Activated T-helper 1 cell treated with Interleukin-2 at 50 U/mL for 16 hours (primary cell): ENCODE measurements at places on chromosomes 3 and 15.

- no peak for DNase-seq
Measured at GRCh38 chr3:9072667-9073009, 109.4 kb upstream of the RAD18 start.

DNA sequence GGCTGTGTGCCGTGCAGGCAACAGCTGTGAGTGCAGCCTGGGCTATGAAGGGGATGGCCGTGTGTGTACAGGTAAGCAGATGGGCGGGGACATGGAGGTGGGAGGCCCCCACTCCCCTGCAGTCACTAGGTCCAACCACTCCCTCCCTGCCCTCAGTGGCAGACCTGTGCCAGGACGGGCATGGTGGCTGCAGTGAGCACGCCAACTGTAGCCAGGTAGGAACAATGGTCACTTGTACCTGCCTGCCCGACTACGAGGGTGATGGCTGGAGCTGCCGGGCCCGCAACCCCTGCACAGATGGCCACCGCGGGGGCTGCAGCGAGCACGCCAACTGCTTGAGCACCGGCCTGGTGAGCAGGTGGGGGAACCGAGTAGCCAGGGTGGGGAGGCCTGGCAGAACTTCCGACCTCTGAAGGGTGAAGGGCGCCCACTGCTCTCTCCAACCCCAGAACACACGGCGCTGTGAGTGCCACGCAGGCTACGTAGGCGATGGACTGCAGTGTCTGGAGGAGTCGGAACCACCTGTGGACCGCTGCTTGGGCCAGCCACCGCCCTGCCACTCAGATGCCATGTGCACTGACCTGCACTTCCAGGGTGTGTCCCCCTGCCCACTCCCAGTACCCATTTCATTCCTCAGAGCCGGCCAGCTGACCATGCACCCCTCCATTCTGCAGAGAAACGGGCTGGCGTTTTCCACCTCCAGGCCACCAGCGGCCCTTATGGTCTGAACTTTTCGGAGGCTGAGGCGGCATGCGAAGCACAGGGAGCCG lies 11.6 kb downstream of the NT5DC2 start:
- DNase-seq: no peak

- no peak for DNase-seq
Measured at GRCh38 chr3:8223766-8224165, 277.9 kb upstream of the LMCD1 start.

DNA sequence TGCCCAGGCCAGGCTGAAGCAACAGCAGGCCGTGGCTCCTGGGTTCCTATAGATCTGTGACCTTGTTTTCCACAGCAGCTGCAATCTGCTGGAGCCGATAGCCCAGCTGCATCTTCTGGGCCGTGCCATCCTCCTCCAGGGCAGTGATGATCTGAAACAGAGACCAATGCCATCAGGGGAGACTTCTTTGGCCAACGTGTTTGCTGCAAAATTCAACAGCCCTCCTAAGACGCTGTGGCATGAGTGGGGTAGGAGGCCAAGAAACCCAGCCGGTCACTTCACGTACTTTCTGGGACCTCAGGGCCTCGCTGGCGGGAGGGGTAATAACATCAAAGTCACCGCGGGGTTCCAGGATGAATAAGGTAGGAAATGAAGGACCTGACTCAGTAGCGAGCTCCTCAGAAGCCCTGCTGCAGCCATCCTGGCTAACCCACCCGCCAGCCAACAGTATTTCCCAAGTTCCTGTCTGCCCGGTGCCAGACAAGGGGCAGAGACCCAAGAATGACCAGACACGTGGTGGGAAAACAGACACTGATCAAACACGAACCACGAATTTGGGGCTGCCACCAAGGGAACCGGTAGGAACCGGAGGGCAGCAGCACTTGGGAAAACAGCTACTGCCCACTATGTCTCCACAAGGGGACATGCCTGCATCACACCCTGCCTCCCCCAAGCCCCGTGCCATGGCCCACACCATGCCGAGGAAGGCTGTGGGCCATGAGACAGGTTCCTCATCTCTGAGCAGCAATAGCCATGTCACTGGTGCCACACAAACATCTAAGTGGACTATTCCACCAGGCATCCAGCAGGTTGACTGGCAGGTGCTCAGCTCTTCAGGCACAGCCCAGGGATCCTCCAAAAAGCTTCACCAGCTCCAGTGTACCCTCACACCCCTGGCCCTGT lies 25.2 kb downstream of the PLXNB1 start:
- no peak for DNase-seq

DNA sequence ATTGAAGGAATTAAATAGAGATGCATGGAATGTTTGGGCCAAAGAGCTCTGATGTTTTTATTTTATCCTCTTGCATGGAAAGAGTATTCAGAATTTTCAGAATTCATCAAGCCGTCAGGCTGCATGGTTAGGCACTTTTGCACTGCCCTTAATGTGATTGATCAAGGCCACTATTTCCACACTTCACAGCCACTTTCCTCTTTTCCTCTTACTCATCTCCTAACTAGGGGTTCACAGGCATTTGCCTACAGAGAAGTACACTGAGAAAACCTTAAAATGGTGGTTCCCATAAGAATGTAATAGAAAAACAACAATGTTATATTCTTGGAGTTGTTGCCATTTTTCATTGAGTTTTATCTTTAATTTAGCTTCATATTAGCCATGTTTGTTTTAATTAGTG lies 10.9 kb downstream of the SLC35A5 start:
- DNase-seq: no peak

DNA sequence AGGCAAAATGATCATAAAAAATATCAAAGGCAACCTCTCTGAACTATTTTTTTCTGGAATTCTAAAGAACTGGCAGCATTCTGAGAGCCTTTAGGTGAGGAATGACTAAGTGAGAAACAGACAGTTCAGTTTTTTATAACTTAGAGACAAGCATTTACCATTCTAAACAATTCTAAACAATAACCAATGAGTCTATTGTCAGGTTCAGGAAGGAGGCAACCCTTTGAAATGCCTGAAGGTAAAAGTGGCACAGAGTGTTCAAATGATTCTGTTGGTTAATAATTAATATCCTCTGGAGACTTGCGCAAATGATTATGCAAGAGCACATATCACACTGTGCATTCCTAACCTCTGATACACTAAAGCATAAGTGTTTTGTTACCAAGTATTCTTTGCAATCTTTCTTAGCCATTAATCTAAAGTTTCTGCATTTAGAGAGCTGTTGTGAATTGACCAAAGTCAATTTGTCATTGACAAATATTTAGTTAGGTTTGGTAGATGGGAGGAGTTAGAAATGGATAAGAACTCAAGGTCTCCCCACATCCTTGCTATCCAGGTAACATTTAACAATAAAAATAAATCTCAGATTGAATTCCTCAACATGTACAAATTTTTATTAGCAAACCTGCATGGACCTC lies 9.2 kb upstream of the TGFBR2 start:
- no peak for DNase-seq
